Purkinje cell (primary cell): ENCODE measurements at places on chromosomes 11 and 22. TPM values are rescaled to one million over a fixed set of nuclear protein-coding genes. Genes with fewer than 3 reads are reported as not detected.

The DENND5A gene
- polyA plus RNA-seq = 20.9 and 26.1 TPM in 2 replicates

The MPZL3 gene
- polyA plus RNA-seq = 1.1 and 5.1 TPM in 2 replicates

The SLC37A2 gene
- polyA plus RNA-seq = not detected in 2 replicates

The MUC5AC gene
- polyA plus RNA-seq = not detected in 2 replicates

The CCDC81 gene
- 3.4 TPM in 1 of 2 replicates, not detected in the other for polyA plus RNA-seq

The RAPSN gene
- not detected in 2 replicates for polyA plus RNA-seq

The SHANK3 gene
- 0.43 and 0.65 TPM in 2 replicates for polyA plus RNA-seq

The DEPDC7 gene
- polyA plus RNA-seq = 0.95 TPM in 1 of 2 replicates, not detected in the other

The MRGPRX4 gene
- polyA plus RNA-seq = not detected in 2 replicates

The KRTAP5-9 gene
- not detected in 2 replicates for polyA plus RNA-seq

The KRTAP5-10 gene
- not detected in 2 replicates for polyA plus RNA-seq

The PRG2 gene
- not detected in 2 replicates for polyA plus RNA-seq

The KRTAP5-7 gene
- polyA plus RNA-seq = 2.5 TPM in 1 of 2 replicates, not detected in the other

The HEPN1 gene
- polyA plus RNA-seq = 2.5 TPM in 1 of 2 replicates, not detected in the other

The UQCC3 gene
- 3.4 and 3.8 TPM in 2 replicates for polyA plus RNA-seq
